Left forelimb (tissue), 1 donor: ENCODE measurements at places on chromosomes 3 and 15.

- no peak for DNase-seq
Measured at GRCh38 chr3:124698030-124698770, 32.1 kb upstream of the UMPS start.

- DNase-seq = no peak
Measured at GRCh38 chr3:174755833-174756829, 103.0 kb upstream of the NAALADL2 start.

DNA sequence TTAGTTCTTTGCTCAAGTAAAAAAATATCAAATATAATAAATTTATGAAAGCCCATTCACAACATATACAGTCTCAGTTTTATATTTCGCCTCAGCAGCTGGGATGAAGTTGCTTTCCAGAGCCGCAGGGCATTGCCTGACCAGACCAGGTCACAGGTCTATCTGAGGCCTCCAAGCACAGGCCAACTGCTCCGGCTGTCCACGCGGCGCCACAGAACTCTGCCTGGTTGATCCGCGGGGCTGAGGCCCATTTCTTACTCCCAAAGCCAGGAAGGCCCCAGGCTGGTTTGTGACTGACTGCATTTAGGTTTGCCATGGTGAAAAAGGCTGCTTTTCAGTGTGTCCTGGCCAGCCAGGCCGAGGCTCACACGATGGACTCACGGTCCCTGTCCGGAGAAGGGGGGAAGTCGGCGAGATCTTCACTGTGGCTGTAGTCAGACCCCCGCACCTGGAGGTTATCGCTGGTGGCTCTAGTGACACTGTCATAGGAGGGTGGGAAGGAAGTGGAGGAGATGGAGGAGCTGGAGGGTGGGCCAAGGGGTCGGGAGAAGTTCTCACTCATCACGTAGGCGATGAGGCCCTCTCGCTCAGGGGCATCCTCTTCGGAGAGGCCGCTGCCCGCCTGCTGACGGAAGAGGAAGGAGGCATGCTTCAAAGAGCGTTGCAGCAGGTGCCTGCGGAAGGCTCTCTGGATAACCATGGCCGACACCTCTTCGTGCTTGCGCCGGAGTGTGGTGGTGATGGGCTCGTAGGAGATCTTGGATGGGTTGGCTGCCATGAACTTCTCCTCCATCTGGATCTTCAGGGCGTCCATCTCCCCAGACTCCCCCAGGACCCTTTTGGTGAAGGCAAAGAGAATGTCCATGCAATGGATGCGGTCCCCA, 54.1 kb downstream of the EXOG start:
- DNase-seq = peak; percentile 48

DNA sequence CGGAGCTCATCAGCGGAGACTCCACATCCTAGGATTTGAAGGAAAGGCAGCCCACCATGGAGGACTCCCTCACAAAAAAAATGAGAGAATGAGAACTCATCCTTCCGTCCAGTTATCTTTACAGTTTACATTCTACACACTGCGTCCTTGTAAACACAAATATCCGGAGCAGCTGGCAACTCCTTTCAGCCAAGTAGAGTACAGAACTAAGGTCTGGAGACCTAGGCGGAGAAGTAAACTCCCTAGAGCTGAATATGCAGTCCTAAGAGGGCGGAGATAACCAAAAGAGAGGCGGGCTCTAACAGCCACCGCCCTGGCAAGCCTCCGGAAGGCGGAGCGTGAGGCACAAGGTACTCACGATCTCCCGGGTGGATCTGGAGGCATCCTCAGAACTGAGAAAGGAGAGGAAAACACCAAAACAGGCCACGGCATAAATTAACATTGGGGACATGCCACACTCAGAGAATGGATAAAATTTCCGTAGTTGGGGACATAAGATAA, 924 bp upstream of the SIN3A start:
- peak; percentile 78 for DNase-seq

GRCh38 chr15:95843241-95843910, 487.1 kb upstream of the NR2F2 start:
- no peak for DNase-seq

GRCh38 chr3:109963831-109964230, 626.5 kb upstream of the DPPA4 start:
- no peak for DNase-seq

GRCh38 chr3:72563690-72564370, 284.4 kb downstream of the SHQ1 start:
- DNase-seq = no peak

DNA sequence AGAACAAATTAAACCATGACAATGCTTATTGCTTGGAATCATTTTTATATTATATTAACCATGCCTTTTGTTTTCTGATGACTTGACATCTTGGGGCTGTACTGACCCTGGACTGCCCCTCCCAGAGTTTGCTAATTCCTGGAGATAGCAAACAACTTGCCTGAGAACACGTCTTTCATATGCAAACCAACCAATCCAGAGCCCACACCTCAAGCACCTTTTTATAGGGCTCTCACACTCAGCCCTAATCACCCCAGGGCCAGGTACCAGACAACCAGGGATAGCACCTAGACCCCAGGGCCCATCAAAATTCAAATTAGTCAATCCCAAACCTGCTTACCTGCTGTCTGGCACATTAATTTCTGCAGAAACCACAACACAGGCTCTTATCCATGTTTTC, 36.9 kb downstream of the MRPS11 start:
- DNase-seq = no peak

DNA sequence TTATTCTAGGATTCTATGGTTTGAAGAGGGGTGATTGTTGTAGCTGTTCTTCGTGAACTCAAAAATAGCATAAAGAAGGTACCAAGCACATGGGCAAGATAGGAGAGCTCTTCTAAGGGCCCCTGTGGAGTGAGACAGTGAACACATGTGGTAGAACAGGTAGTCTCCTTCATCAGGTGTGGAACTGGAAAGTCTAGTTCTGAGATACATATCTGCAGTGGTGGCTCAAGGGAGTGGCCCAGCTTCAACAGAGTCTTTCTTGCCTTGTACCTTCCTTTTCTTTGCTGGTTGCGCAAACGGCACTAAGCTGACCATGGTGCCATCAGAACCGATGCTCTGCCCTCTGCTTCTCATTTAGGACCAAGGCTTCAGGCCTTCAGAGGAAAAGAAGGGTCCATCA, 65.2 kb downstream of the CERS3 start:
- DNase-seq = no peak

DNA sequence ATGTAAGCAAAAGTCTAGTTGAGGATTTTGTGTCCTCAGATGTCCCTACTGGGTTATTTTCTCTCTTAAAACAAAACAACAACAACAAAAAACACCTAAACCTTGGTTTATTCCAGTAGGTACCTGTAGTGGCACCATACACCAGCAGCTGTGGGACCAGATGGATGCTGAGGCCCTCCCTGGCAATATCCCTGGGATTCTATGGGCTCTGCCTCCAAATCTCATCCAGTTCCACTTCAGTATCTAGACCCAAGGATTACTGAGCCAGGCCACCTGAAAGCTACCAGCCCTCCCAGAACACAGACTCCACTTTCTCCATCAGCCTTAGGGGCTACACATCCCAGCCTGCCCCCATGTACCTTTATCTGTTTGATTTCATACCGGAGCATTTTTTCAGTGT, 1.7 kb downstream of the TIMP4 start:
- DNase-seq = no peak

DNA sequence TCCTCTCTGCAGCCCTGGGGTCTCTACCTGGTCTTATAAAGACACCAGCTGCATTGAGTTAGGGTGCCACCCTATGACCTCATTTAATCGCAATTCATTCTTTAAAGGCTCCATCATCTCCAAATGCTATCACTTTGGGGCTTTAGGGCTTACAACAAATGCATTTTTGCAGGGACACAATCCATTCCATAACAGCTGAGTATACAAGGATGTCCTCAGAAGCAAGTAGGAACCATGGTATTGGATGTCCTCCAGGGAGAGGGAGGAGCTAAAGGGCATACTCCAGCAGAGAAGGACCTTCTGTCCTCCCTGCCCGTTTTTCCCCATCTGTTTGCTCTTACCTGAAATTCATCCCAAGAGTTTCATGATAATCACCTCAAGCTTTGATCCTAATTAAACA, 30.3 kb downstream of the UMPS start:
- no peak for DNase-seq

- peak; percentile 81 for DNase-seq
Measured at GRCh38 chr15:68620721-68621527, 42.1 kb downstream of the CORO2B start.

DNA sequence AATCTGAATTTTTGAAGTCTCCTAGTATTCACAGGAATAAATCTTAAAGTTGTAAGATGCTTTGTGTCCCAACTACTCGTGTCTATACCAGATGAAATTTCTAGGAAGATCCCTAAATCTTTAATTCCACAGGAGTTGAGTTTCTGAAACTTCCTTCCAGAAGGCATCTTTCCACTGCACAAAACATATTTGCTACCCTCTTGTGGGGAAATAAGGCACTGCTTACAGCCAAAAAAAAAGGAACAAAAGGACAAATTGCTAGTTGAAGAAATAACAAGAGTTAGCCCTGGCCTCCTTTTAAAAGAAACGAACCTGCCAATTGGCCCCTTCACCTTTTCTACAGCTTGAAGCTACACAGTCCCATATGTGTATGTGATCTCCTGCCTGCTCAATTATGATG, 54.0 kb downstream of the TAFA4 start:
- no peak for DNase-seq

DNA sequence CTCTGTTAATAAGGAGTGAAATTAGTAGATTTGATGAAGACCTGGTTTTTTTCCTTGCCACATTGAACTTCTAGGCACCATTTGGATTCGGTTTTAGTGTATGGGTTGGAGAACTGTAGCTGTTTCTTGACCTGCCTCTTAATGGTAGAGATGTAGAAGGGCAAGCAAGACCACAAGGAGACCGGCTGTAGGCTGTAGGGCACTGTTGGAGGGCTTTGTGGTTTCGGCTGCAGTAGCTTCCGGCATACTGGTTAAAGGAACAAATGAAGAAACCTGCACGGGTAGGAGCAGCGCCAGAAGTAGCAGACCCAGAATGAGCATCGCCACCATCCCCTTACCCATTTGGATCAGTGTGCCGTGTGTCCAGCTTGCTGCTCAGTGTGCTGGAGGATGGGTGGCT, 7.9 kb downstream of the PCLAF start:
- DNase-seq = no peak

DNA sequence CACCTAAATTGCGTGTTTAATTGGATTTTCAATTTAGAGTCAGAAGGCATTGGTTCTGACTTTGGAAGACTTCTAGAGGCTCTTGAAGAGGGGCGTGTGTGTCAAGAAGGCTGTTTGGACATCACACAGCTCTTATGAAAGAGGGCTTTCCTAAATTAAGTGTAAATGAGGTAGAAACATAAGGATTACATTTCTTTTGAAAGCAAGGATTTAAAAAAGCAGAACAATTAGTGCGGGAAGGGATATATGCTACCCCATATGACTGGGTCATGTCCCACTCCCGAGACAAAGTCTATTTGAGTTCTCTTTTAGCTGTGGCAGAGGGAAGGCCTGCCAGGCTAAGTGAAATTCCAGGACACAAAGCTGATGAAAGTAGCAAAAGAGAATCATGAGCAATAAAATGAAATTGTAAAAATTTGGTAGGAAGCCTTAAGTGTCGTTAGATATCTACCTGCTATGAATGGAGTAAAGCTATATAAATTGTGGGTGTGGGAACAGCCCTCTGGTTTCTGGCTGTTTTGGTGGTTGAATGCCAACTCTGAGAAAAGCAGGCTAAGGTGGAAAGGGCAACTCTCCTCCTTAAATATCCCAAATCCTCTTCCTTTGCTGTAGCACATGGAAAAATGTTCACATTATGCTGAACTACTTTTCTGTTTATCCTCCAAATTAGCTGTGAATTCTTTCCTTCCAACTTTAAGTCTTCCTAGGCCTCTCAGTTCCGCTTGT, 100.6 kb upstream of the TSC22D2 start:
- DNase-seq = no peak

GRCh38 chr15:77897896-77898406, 179.6 kb downstream of the TBC1D2B start:
- DNase-seq = no peak

DNA sequence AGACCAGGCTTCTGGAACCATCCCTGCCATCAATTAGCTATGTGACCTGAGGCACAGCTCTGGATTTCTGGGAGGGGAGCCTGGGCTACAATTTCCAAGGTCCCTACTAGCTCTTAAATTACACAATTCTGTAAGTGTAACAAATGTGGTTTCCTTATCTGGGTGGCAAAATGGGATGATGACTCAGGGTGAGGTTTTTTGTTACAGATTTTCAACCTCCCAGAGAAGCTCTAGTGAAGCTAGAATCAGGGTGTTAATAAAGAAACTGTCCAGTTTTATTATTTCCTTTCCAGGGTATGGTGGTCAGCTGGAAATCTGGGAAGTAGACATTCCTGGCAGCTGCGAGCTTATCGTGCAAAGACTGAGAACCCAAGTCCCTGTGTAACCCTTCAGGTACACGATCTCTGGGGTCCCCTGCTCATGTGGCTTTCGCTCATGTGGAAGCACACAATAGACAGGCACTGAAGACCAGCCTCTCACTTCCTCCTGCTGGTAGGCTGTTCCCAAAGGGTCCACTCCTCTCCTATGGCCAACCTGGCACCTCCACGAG, 7.3 kb downstream of the RAB27A start:
- DNase-seq = no peak

GRCh38 chr3:27507111-27507510, 22.9 kb upstream of the SLC4A7 start:
- no peak for DNase-seq

DNA sequence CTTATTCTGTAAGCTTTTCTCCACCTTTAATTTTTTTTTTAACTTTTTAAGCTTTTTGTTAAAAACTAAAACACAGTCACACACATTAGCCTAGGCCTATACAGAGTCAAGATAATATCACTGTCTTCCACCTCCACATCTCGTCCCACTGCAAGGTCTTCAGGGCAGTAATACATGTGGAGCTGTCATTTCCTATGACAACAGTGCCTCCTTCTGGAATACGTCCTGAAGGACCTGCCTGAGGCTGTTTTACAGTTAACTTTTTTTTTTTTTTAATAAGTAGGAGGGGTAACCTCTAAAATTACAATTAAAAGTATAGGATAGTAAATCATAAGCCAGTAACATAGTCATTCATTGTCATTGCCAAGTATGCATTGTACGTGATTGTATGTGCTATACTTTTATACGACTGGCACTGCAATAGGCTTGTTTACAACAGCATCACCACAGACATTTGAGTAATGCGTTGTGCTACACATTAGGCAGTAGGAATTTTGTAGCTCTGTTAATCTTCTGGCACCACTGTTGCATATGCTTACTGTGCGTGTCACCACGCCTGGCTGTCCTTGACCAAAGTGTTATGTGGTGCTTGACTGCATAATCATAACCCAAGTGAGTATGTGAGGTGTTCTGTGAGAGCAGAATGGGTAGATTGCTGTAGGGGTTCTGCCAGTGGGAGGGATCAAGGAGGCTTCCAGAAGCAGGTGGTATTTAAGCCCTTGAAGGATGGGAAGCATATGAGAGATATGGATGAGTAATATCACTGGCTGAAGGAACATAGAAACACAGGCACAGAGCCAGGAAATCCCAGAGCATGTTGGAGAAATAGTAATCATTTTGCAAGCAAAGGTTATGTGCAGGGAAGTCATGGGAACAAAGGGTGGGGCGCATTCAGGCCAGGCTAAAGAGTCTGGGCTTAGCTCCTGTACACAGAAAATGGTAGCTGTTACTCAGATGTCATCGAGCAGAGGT, 18.3 kb downstream of the FBXO22 start:
- no peak for DNase-seq

GRCh38 chr3:58409663-58410062, 24.0 kb downstream of the PDHB start:
- DNase-seq = no peak

GRCh38 chr3:166201476-166201875, 364.3 kb upstream of the BCHE start:
- DNase-seq = no peak

- no peak for DNase-seq
Measured at GRCh38 chr3:171694888-171695287, 115.4 kb downstream of the PLD1 start.
